ENCODE measurements at places on chromosomes 2 and 18.

- no peak for DNase-seq
Observed at GRCh38 chr2:6934345-6934744, 17.1 kb downstream of the RNF144A start.

DNA sequence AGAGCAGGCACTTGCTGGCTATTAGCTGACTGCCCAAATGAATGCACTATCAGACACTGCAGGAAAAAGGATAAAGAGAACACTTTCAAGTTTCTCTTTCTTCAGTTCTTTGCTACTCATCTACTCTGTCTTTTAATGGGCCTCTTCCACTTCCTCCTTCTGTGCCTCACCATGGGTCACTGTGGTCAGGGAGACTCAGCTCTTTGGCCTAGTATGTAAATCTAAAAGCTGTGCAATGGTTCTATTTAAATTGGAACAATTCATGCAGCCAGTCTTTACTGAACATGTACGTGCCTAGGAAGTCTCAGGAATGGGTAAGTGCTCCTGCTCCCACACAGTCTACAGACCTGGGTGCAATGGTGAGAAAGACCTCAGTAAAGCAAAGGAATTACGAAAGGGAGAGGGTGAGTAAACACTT, 79.1 kb upstream of the DNMT3A start:
- no peak for DNase-seq

DNA sequence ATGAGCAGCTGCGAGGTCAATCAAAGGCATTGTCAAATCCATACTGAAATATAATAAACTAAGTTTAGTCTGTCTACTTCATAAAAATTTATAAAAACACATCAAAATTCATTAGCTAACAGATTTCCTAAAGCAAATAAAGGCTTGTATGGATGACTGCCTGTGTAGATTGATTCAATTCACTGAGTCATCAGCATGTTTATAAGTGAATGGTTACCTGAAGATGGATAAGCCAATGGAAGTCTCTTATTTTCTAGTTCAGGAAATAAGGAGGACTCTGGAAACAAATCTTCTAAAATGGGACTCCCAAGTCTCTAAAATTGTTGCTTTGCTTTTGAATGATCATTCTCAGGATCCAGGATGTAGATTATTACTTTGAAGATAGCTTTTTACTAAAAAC, 57.0 kb upstream of the HNRNPA3 start:
- no peak for DNase-seq

DNA sequence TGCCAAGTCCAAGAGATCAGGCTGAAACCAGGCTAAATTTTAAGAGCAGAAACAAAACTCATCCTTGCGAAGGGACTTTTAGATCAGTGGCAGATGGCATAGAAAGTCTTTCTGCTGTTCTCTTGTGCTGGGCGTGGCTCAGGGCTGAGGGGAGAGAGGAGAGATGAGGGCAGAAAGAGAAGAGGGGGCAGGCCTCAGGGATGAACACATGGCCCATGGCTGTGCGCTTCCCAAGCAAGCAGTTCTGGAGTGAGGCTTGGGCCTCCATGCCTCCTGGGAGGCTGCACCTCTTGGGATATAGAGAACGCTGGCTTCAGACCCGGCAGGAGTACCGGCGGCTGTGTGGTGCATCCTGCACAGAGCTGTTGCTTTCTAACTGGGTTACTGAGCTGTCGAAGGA, 41.0 kb downstream of the HPCAL1 start:
- no peak for DNase-seq

GRCh38 chr2:200222791-200223190, 83.7 kb upstream of the SPATS2L start:
- DNase-seq = no peak

DNA sequence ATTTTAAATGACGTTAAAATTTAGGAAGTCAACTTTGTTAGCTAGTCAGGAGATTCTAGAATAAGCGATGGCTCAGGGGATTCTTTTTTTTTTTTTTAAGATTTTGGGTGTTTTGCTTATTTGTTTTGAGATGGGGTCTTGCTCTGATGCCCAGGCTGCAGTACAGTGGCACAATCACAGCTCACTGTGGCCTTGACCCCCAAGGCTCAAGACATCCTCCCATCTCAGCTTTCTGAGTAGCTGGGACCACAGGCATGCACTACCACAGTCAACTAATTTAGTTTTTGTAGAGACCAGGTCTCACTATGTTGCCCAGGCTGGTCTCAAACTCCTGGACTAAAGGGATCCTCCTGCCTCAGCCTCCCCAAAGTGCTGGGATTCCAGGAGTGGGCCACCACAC, 16.9 kb downstream of the ATL2 start:
- no peak for DNase-seq

Measured in fibroblast of gingiva (primary cell).